Esophagus mucosa (tissue), 1 donor: ENCODE measurements at places on chromosomes 12 and 14.
A peak's percentile ranks its signal among the peaks of the same experiment; 100 is the strongest.

GRCh38 chr12:27551172-27551840 lies 27.3 kb downstream of the PPFIBP1 start:
- no peak for ATAC-seq

DNA sequence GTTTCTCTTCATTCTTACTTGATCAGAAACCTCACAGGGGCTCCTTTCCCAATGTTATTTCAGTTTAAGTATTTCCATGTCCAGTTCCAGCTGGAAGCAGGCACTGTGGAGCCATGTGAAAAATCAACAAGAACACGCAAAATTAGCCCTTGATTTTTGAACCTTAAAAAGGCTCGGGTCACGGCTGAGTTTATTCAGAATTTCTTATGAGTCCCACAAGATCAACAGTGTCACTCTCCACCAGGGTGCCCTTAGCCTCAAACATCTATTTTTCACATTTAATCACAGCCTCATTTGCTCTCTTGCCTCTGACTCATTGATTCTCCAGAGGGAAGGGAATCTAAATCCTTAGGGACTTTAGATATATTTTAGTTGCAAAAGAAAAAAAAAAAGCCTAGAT lies 157.7 kb upstream of the AVPR1A start:
- no peak for ATAC-seq

DNA sequence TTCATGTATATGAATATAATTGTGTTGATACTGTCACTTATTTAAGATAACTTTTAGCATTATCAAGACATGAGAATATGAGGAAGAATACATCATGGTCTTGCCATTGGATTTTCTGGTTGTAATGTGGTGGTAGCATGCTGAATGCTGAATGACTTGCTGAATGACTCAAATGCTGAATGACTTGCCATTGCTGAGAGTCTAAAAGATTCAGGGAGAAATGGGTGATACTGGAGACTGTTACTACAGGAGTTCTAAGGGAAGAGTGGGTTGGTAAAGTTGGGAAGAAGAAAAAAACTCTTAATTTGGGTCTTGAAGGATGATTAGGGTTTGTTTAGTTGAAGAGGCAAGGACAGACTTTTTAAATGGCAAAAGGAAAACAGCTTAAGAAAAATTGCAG lies 72.1 kb upstream of the MANSC4 start:
- no peak for ATAC-seq

DNA sequence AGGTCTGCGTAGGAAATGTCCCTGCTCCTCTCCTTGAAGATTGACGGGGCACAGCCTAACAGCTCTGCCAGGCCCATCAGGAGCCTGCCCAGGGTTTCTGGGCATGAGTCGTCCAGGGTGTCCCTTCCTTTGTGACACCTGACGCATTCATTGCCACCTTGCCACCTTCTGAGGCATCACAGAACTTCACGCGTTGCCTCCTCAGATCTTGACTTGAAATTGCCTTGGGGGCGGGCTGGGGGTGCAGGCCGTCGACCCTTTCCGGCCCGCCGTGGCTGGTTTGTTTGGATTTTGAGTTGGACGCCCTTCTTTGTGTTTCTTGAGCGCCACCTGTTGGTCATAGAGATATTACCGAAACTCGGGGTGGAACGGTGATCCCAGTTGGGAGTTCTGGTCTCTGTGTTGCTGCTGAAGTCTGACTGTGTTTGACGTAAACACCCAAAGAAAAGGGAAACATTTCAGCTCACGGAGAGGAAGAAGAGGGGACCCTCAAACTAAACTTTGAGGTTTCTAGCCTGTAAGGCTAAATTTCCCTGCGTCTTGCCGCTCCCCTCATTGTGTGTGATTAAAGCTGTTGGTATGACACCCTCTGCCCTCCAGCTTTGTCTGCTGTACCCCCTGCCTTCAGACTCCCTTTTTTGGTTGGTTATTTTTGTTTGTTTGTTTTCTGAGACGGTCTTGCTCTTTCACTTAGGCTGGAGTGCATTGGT lies 44.6 kb downstream of the MLXIP start:
- peak; percentile 46 for ATAC-seq

- no peak for ATAC-seq
Measured at GRCh38 chr14:100609941-100610391, 22.7 kb upstream of the BEGAIN start.

GRCh38 chr12:40376533-40377267 lies 151.9 kb downstream of the LRRK2 start:
- no peak for ATAC-seq

DNA sequence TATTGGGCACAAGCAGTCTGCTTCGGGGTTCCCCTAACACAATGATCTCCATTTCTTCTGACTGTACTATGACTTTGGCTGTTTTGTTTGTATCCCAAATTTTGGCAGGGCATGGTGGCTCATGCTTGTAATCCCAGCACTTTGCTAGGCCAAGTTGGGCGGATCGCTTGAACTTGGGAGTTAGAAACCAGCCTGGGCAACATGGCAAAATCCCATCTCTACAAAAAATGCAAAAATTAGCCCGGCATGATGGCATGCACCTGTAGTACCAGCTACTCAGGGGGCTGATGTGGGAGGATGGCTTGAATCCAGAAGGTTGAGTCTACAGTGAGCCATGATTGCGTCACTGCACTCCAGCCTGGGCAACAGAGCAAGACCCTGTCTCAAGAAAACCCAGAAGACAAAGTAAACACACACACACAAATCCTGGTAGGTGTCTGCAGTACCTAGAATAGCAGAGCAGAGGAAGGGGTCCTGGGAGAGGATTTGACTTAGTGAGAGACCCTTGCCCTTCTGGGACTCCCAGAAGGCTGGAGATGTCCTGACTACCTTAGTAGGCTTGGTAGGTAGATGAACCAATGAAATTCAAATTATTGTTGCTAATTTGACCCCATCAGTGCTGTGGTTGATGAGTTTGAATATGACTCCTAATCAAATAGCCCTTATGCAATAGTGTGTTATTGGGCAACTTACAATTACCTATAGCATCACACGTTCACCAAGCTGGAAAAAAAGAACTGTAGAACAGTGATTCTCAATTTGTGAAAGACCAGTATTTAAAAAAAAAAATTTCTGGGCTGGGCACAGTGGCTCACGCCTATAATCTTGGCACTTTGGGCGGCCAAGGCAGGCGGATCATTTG lies 6.8 kb upstream of the AEBP2 start:
- ATAC-seq: peak; percentile 21

DNA sequence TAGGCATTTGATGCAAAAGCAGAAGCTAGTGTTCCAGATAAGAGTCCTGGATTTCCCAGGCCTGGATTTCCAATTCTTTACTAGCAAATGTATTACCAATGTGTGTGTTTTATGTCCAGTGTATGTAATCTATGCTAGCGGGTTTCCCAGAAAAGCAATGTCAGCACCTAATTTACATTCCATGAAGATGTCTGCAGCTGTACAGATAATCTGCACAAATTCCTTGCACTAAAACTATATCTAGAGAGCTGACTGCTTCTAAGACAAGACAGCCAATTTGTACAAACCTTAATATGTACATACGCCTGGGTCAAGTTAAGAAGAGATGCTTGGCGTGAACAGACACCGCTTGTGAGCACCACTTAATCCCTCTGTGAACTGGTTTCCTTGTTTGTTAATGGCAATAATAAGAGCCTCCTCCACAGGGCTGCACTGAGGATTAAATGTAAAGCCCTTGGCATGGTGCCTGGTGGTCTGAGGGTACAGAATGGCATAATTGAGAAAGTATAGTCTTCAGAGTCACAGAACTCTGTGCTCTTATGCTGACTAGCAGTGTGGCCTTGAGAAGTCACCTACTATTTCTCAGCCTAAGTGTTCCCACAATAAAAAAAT lies 185.6 kb downstream of the EPS8 start:
- ATAC-seq: no peak

GRCh38 chr12:25904442-25904841 lies 54.0 kb upstream of the RASSF8 start:
- no peak for ATAC-seq

GRCh38 chr14:49908433-49908782 lies 15.5 kb downstream of the ARF6 start:
- peak; percentile 73 for ATAC-seq

DNA sequence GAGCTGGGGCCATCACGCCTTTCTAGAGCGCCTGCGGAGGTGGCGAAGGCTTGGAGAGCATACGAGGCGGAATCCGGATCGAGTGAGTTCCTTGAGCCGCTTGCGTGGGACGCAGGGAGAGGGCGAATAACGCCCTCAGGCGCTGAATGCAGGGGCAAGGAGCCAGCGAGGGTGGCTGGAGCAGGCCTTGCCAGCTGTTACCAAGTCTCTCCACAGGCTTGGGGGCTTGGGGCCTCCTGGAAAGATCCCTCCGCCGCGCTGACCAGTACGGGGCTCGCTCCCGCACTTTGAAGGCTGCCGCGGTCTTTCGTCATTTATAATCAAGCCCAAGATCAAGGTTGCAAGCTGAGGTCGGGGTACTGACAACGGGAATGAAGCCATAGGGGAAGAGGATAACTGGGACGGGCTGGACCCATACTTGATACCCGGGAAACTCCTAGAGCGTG lies 1.2 kb downstream of the FLRT2 start:
- ATAC-seq: no peak

DNA sequence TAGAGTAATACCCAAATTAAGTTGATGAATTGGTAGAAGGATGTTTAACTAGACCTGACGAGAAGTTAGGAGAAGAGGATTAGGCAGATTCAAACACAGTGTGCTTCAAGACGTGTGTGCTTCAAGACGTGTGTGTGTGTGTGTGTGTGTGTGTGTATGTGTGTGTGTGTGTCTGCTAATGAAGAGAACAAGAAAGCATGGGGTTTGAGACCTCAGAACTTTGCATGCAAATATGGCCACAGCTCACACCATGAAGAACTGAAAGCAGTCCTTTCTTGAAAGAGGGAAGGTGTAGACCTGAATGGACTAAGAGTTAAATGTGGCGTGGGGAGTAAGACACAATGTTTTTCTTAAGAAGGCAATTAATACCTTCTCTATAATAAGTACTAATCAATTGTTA lies 32.5 kb upstream of the SSPN start:
- ATAC-seq: peak; percentile 40

- peak; percentile 76 for ATAC-seq
Measured at GRCh38 chr12:569803-570434, 93.3 kb downstream of the NINJ2 start.

DNA sequence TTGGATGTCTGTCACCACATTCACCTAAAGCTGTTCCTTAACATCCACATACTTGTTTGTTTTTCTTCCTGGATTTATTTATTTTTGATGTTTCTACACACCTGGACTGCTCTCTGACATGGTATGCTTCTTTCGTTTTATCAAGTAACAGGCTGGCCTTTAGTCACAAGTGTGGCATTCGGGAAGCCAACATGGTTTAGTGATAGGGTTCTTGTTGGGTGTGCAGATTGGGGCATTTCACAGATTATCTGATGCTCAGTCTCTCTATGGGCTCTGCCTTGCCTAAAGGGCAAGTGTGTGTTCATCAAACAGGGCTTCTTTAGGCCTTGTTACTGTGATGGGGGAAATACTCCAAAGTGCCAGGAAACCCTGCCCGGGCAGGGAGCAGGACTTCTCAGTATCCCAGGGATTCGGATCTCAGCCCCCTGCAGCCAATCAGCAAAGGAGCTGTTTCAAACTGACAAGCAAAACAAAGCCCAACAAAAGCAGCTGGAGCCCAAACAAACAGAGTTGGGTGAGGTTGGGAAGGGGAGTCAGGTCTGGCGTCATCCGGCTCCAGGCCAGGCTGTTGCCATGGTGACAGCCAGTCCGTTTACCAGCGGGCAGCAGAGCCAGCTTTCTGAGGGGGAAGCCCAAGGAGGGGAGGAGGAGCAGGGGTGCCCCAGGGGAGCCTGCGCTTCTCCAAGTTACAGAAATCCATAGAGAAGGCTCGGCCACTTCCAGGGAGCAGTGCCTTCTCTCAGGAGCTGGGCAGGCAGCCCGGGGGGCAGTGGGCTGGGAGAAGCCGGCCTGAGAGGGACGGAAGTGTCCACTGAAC lies 31.9 kb downstream of the FOS start:
- ATAC-seq: peak; percentile 44

GRCh38 chr12:110373025-110373424 lies 30.5 kb downstream of the ANAPC7 start:
- no peak for ATAC-seq

GRCh38 chr12:48002773-48003218 lies 1.5 kb downstream of the COL2A1 start:
- no peak for ATAC-seq

DNA sequence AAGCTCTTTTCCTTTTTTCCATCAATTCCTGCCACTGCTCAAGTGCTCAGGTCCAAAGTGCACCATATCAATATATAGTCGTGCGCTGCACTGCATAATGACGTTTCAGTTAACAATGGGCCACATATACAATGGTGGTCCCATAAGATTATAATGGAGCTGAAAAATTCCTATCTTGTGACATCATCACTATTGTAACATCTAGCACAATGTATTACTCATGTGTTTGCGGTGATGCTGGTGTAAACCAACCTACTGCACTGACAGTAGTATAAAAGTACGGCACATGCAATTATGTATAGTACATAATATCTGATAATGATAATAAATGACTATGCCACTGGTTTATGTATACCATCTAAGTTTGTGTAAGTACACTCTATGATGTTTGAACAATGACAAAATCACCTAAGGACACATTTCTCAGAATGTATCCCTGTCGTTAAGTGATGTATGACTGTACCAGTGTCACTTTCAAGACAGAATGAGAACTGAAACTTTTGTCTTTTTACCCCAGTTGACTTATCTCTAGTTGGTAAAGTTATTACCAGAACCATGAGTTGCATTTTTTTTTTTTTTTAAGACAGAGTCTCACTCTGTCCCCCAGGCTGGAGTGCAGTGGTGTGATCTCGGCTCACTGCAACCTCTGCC lies 53.7 kb upstream of the INSM2 start:
- ATAC-seq: no peak

GRCh38 chr12:123250471-123251383 lies 17.5 kb downstream of the MTRFR start:
- peak; percentile 80 for ATAC-seq

DNA sequence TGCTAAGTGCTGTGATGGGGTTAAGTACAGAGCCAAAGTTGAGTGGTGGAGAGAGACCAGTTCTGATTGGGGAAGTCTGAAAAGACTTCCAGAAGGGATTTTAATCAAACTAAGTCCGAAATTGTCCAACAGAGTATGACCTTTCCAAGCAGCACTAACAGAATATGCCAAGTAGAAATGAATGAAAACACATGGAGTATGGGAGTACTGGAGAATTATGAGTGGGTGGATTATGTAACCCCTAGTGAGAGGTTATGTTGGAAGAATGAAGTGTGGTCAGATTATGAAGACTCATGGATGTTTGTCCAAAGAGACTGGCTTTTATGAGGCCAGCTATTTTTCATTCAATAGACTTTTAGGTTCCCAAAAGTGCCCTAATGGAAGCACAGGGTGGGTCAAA lies 94.0 kb upstream of the PLEKHA5 start:
- ATAC-seq: no peak

- ATAC-seq: no peak
Measured at GRCh38 chr12:19683178-19683927, 244.1 kb downstream of the AEBP2 start.

DNA sequence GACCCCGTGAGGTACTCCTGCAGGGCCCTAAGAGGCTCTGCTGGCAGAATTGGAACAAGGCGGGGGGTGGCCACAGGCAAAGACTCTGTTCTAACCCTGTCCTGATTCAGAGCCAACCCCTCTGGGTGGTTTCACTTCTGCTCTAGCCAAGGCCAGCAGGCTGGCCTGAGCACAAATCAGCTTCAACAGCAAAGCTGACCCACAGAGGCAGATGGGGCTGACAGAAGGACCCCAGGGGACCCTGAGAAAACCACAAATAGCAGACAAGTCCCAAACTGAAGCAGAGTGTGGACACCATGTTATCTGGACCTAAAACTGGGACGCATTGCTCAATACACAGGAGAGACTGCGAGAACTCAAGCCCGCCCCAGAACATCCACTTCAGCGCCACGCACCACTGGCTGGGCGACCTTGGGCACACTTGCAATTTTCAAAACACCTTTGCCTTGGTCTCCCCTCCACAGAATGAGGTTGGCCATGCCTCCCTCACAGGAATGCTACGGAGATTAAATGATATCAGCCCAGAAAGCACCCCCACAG lies 76.4 kb upstream of the DICER1 start:
- ATAC-seq: no peak
